ENCODE measurements at places on chromosomes 3 and 15.
A peak's percentile ranks its signal among the peaks of the same experiment; 100 is the strongest.

DNA sequence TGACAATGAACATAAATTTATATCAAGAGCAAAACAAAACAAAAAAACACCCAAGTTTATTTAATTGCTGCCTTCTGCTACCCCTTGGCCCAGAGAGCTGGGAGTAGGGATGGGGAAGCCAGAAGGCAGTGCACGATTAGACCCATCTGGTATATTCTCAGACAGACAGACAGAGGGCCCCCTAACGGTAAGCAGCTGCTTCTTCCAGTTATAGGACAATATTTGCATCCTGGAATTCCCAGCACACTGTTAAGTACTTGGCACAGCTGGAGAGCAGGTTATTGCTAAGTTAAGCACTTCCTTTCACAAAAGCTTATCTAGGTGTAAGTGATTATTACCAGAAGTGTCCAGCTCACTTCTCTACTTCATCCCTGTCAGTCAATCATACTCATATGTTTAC, 39.3 kb downstream of the C2CD4B start:
- DNase-seq = peak; percentile 36

- DNase-seq = no peak
Observed at GRCh38 chr15:75302318-75302717, 19.7 kb downstream of the GOLGA6D start.

DNA sequence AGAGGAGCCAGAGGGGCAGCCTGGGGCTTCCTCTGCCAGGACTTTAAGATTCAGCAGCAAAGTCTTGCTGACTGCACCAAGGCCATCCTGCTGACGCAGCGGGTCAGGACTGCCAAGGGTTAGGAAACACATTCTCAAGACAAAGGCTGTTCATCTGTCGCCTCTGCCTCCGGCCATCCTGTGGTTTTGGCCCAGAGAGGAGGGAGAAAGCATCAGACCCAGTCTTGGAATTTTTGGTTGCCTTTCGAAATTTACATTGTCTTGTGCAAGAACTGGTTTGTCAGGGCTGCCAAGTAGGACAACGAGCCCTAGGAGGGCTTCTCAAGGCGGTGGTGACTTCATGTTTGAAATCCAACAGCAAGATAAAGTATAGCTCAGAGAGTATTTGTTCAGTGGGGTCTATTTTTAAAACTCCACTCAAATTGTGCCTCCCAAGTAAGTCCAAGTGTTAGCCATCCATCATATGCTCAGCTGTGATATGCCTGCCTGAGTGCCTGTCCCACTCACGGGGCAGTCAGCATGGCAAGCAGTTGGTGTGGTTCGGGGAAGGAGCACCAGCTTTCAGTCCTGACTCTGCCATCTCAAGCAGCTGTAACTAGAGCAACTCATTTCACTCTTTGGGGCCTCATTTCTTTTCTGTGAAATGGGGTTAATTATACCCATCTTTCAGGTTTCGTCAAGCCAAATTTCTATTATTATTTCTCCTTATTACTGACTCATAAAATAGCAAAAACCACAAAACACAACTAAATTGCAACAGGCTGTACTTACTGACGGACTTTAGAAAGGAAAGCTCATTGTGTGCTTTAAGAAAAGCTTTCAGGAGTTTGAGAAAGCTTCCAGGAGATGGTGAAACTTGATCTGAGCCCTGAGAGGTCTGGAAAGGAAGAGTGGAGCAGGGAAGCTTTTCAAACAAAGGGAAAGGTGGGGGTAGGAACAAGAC, 42.4 kb upstream of the RHO start:
- DNase-seq = peak; percentile 78

GRCh38 chr3:7759630-7760029, 742.0 kb upstream of the LMCD1 start:
- DNase-seq = no peak

DNA sequence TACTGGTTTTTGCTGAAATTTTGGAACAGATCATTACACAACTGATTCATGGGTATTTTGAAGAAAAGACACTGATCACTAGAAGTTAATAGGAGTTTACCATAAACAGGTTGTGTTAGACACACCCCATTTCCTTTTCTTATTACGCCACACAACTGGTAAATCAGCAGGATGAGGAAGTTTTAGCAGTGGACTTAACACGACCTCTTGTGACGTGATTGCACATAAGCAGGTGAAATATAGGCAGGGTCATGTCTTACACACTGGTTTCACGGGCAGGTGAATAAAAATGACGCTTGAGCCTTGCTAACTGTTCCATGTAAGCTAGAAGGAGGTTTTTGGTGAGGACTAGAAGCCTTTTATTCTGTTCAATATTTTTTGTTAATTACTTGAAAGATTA, 27.1 kb upstream of the TPRG1 start:
- DNase-seq = no peak

DNA sequence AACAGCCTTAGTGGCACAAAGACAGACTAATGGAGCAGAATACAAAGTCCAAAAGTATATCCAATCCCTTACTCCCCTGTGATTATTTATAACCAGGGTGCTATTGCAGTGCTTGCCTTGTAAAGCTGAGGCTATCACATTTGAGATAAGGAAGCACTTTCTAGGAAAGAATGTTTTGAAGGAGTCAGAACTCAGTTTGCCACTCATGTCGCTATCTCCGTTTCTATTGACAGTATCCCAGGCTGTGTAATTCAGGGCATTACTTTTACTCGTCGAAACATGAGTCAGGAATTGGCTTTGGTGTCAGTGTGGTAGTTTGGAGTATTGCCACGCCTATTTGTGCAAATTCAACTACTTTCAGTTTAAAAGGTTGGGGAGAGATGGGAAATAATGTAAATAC, 78.4 kb downstream of the FBXL2 start:
- peak; percentile 30 for DNase-seq

- no peak for DNase-seq
Observed at GRCh38 chr3:94241986-94242385, 179.1 kb downstream of the NSUN3 start.
